Central memory CD4-positive, alpha-beta T cell (primary cell): ENCODE measurements at places on chromosomes 2 and 18.

GRCh38 chr2:227772197-227772661, 26.5 kb downstream of the SCYGR8 start:
- no peak for DNase-seq

GRCh38 chr2:138763971-138764370, 16.2 kb downstream of the NXPH2 start:
- DNase-seq = no peak

DNA sequence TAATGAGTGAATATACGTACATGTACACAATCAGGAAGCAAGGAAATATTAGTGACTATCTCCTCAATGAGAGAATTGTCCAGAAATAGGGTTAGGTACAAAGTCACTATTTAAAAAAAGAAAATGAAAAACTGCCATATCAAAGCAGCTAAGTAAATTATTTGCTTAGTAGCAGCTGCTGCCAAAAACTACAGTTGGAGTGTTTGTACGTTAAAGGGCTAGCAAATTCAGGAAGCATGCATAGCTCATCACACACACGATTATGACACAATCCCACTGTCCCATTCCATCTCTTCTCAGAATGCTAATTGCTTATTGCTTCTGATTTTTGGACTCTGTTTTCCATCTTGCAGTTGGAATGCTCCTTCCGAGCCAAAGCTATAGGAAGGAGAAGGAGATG, 2012.5 kb upstream of the LRRTM1 start:
- DNase-seq = no peak

- no peak for DNase-seq
These were observed 13.2 kb downstream of the GPC1 start for GRCh38 chr2:240448387-240449274.

GRCh38 chr2:27705851-27706622, 42.3 kb downstream of the SLC4A1AP start:
- DNase-seq = no peak

- DNase-seq = no peak
These were observed 34.0 kb downstream of the ADAM23 start for GRCh38 chr2:206477296-206477695.

DNA sequence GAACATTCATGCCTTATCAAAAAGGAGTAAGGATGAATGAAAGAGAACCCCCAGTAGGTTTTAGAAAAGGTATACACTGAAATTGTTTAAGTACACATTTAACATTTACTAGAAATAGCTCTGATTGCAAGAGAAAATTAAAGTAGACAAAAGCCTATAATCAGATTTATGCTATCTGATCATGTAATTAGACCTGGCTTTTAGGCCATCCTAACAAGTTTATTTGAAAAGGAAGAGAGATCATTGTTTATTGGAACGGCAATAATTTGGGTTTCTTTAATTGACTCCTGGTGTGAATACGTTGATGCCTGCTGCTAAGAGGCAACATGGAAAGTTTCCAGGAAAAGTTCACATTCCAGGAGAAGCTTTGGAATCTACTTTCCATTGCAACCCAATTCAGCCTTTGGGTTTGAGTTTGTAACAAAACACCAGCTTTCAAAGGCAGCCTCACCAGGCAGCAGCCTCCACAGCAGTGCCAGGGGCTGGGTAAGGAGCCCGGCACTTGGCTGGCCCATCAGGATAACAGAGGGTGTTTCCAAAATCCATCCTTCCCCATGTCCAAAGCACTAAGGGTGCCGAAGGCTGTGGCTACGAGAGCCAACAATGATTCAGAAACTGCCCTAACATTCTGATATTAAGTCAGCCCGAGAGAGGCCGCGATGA, 18.0 kb downstream of the FZD7 start:
- DNase-seq = no peak

DNA sequence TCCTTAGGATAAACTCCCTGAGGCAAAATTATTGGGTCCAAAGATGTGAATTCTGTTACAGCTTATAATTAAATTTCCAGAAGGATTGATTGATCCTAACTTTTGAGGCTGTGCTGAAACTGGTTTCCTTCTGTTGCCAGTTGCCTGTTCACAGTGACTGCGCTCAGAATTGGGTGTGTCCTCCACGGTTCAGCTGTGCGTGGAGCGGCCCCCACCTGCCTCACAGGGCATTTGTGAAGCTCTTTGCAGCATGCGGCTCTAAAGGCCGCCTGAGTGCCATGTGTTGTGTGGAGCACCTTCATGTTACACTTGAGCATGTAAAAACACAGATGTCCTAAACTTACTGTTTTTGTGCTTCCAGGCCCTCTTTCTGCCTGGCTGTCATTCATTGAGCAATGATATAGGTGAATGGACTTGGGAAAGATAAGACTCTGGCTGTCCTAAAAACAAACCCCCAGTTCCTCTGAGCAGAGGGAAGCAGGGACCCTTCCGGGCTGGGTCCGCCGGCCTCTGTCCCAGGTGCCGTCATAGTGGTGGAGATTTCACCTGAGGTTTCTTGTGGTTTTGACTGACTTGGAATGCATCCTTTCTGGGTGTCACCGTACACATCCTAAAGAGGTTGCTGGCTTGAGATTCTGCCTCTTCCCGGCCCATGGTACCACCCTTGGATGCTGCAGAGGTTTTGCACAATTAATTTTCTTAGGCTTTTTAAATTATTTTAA, 173.6 kb downstream of the LDLRAD4 start:
- DNase-seq = no peak

GRCh38 chr2:191245869-191246531, 796 bp downstream of the MYO1B start:
- DNase-seq = peak; percentile 3

DNA sequence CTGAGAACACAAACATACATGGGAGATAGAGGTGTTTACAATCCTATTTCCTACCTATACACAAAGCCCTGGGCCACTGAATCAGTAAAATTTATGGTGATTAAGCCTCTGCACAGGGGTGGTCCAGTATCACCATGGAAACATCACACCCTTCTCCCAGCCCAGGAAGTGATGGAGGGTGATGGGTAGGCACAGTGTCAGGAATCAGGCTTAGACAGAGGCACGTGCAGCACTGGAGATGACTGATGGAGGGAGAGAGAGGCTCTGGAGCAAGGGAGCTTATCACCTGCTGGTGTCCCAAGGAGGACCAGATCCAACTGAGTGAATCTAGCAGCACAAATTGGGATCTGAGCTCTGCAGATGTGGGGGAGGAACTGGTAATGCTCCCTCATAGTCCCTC, 117.2 kb downstream of the RPIA start:
- DNase-seq = no peak

- no peak for DNase-seq
These were observed 31.3 kb downstream of the ADAM17 start for GRCh38 chr2:9524291-9524690.

DNA sequence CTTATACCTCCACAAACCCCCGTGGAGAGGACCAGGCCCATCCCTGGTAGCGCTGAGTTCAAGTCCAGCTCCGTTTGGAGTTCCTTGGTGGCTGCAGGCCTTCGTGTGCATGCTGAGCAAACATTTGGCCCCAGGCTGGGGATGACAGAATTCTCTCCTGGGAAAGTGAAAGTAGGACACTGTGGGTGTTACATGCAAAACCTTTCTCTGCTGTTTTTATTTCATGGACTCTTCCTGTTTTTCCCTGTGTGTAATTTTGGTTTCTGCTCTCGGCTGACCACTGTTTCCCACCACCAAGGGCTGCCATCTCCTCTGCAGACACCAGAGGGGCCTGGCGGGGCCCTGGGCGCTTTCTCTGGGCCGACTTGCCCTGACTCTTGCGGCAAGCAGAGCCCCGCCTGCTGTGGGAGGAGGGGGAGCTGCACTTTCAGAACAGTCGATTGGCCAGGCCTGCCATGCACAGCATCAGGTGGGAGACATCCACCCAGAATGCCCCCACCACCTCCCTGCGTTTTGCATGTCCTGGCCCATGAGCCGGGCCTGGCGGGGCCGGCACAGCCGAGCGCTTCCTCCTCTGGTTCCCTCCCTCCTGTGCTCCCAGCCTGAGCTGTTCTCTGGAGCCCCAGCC, 102.4 kb downstream of the CABLES1 start:
- peak; percentile 13 for DNase-seq

- DNase-seq = no peak
These were observed 105.5 kb upstream of the ASB18 start for GRCh38 chr2:236369661-236370062.

DNA sequence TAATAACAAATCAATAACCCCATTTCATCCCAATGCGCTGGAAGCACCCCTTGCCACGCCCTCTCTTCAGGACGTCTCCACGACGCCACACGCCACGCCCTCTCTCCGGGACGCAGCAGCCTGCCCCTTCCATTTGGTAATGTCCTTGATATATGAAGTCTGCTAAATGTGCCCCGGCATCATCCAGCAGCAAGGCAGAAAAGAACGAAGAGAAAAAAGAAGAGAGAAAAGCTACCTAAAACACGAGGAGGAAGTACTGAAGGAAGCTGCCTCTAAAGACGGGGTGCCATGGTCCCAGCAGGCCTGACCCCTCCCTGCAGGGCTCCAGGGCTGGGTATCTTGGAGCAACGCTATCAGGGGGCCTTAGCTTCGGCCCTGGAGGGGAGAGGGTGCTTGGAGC, 41.8 kb downstream of the CNGA3 start:
- no peak for DNase-seq

GRCh38 chr2:26711457-26712161, 19.1 kb downstream of the KCNK3 start:
- no peak for DNase-seq

- DNase-seq = no peak
These were observed 42.0 kb downstream of the MCFD2 start for GRCh38 chr2:46873604-46874068.

DNA sequence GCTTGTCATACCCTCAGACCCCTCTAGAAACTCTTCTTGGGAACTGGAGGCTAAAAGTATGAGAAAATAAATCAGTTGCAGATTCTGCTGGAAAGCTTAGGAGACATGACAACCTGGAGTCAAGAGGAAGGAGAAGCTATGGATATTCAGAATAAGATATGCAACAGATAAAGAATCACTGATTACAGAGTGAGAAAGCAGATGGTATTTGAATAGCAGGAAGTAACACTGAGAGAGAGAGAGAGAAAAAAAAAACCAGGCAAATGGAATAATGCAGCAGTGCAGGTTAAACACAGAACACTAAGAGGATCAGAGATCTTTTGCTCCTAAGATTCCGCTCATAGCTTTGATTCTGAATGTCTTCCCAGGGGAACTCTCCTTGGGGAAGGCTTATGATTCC, 1284.1 kb upstream of the NXPH2 start:
- DNase-seq = no peak

DNA sequence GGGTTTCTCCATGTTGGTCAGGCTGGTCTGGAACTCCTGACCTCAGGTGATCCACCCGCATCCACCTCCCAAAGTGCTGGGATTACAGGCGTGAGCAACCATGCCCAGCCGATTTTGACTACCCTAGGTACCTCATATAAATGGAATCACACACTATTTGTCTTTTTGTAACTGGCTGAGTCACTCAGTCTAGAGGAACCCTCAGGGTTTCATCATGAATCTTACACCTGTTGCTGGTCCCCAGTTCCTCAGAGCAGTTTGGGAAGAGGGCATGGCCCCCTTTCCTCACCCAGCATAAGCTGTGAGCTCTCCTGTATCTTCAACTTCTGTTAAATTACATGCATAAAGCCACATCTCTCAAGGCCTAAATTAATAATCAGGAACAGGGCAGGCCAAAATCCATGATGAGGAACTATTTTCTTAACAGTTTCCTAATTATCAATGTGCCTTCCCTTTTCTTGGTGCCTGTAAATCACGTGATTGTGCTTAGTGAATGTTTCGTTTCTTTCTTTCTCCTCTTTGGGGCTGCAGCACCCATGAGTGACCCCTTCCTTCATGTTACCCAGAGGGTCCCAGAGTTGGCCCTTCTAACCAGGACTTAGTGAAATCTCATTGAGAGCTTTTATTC, 20.9 kb downstream of the DYSF start:
- no peak for DNase-seq

DNA sequence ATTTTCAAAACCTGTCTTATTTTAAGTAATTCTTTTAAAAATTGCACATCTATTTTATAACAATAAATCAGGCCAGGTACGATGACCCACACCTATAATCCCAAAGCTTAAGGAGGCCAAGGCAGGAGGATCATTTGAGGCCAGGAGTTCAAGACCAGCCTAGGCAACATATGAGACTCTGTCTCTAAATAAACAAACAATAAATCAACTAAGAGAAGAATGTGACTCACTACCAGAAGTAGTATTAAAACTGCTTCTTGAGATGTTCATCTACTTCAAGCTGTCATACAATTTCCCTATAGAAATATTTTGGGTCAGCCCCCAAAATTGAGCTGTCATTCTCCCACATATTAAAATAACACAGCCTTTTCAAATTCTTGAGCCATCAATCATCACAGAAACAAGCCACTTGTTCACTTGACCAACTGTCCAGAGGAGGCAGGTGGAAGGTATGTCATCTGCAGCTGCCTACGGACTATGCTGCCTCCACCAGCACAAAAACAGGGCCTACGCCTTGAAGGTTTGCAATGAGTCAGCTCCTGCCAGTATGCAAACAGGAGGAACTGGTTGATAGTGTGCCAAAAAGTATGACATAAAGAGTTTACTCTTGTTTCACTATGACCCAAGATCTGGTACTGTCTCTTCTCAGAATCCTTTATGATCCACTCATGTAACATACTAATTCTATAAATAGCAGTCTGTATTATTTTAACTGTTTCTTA, 33.6 kb downstream of the KIDINS220 start:
- DNase-seq = no peak

- DNase-seq = no peak
These were observed 789 bp upstream of the TGFA start for GRCh38 chr2:70554338-70554892.
